ENCODE measurements at places on chromosomes 2 and 18.

GRCh38 chr18:34773961-34774766 is 64.1 kb downstream of the DTNA start:
- peak; percentile 81 for DNase-seq

DNA sequence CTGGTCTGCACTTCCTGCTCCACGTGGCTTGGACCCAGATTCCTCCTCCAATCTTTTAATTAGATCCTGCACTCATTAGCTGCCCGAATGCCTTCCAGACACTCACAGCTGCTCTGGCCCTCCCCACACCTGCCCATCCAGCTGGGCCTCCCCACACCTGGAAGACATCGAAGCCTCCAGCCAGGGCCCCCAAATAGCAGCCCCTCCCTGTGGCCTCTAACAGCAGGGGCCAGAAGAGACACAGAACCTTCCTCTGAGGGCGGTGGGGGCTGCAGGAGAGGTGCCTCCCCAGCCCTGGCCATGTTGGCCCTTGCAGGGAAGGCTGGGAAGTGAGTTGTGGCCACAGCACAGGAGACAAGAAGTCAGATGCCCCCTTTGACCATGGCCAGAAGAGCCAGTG is 252.8 kb downstream of the DYSF start:
- DNase-seq = no peak

- no peak for DNase-seq
Observed at GRCh38 chr2:40224318-40224717, 227.6 kb downstream of the SLC8A1 start.

DNA sequence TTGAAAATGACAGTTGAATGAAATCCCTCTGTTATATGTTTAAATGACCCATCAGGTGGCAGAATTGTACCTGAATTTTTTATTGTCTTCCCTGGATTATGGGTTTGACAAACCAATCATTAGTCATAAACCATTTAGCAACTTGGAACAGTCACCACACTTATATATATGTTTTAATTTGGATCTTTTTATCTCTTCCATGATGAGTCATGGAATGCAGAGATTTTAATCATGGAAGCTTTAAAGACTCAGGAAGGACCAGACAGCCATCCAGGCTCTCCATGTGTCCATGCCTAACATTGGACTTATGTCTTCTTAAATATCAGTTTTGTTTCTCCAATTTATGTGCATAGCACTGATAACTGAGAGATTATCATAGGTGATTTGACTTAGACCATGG is 188.3 kb upstream of the ZSWIM2 start:
- DNase-seq = no peak

DNA sequence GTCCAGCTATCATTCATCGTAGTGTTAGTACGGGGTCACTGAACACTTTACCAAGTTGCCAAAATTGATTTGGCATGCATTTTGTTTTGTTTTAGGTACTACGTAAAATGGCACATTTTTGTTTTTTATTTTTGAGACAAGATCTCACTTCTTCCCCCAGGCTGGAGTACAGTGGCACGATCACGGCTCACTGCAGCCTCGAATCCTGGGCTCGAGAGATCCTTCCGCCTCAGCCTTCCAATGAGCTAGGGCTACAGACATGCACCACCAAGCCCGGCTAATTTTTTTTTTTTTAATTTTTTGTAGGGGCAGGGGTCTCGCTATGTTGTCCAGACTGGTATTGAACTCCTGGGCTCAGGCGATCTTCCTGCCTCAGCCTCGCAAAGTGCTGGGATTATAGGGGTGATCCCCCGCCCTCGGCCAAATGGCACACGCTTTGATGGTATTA is 786 bp downstream of the TAF1B start:
- no peak for DNase-seq

DNA sequence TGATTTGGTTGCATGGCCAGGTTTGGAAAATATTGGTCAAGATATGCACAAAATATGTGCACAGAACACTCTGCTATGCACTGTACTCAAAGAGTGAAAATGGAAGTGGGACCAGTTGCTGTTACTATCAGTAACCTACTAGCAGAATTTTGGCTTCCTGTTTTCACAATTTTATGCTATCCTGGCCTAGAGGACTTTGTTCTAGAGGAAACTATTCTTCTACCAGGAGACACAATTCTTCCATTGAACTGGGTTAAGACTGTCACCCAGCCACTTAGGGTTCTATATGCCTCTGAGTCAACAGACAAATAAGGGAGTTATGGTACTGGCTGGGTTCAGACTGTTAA is 431.4 kb upstream of the DCC start:
- DNase-seq = no peak

- DNase-seq = no peak
Observed at GRCh38 chr2:177306550-177306949, 42.0 kb upstream of the NFE2L2 start.

DNA sequence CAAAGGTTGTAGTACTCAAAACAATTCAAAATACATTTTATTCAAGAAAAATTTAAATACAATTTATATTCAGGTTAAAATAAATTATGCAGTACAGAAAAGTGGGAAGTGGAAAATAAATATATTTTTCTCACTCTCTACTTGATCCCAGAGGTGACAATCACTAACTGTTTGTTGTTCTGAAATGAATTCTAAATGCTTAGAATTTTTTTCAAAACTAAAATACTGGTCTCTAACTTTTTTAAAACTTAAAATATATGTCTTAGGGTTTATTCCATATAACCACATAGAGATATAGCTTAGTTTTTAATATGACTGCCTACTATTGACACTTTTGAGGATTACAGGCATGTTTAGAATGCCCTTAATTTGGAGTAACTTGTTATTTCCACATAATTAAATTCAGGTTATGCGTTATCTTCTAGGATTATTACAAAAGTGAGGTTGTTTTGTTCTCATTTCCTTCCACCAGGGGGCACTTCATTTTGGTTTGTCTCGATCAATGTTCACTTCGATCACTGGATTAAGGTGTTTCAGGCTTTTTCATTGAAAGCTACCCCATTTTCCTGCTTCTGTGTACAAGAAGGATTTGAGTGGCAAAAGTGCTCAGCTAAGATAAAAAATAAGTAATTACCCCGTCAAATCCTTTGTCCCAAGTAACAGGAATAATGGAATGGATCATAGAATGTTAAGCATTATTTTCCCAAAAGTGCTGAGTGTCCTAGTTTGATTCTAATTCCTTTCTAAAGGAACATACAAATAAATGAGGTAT is 27.1 kb upstream of the TFPI start:
- no peak for DNase-seq

- DNase-seq = no peak
Observed at GRCh38 chr2:88709181-88709631, 17.7 kb downstream of the RPIA start.

GRCh38 chr2:96877631-96878092 is 7.8 kb upstream of the SEMA4C start:
- no peak for DNase-seq

DNA sequence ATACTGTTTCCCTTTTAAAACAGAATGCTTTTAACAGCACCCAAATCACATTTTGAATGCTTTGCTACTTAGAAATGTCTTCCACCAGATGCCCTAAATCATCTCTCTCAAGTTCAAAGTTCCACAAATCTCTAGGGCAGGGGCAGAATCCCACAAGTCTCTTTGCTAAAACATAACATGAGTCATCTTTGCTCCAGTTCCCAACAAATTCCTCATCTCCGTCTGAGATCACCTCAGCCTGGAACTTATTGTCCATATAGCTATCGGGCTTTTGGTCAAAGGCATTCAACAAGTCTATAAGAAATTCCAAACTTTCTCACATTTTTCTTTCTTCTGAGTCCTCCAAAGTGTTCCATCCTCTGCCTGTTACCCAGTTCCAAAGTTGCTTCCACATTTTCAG is 1374.5 kb upstream of the NXPH2 start:
- DNase-seq = no peak

- no peak for DNase-seq
Observed at GRCh38 chr2:16406496-16407289, 258.9 kb downstream of the CYRIA start.

DNA sequence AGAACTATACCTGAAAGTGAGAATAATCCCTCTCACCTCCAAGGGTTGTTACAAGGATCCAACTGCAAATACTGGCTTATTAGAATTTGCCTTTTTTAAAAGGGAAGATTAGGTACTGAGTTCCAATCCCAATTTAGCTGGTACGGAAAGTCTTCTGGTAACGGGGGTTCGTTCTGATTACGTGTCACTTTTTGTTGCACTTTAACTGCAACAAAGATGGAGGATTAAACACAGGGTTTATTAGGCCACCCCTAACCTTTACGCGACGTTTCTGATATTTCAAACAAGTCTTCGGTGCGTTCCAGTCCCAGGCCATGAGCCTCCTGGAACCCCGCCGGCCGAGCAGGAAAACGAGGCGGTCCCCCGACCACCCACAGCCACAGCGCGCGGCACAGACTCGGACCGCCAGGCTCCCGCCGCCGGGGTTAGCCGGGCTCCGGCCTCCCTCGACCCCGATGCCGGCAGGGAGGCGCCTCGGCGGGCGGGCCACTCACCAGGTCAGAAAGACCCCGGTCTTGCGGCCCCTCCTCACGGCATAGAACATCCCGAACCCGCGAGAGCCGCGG is 411 bp downstream of the RNASEH1 start:
- no peak for DNase-seq

- no peak for DNase-seq
Observed at GRCh38 chr18:31252522-31252921, 65.4 kb upstream of the DSG1 start.

- DNase-seq = no peak
Observed at GRCh38 chr18:68478246-68478645, 236.7 kb downstream of the TMX3 start.

DNA sequence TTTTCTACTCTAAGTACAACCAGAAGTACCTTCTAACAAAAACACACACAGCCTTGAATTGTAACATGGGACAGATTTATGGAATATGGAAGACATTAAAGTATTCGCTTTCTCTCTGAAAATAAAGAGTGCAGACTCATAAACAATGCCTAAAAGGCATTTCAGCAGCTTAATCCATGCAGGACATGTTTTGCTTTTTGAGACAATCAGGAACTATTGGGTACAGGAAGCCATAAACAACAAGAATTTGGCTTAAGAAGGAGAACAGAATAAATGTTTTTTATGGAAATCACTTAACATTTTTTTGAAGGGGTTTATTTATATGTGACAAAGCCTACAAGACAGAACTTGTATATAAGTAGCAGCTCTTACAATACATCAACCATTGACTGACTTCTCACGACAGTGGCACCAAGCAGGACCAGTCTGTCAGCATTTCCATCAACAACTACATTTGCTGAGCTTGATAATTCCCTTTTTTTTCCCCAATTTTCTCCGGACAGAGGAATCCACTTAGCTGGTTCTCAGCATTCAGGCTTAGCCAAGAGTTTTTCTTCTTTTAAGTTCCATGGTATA is 140.1 kb downstream of the EXOC6B start:
- no peak for DNase-seq

- DNase-seq = no peak
Observed at GRCh38 chr2:173680574-173680973, 284.6 kb downstream of the SP3 start.

Data from retinal pigment epithelial cell (primary cell).